ENCODE measurements at places on chromosomes 6 and 20.

GRCh38 chr6:168067081-168067759, 11.8 kb downstream of the FRMD1 start:
- no peak for DNase-seq

- DNase-seq = no peak
Observed at GRCh38 chr20:40046703-40047102, 642.3 kb downstream of the MAFB start.

- peak; percentile 76 for DNase-seq
Observed at GRCh38 chr6:75296811-75297779, 12.5 kb upstream of the TMEM30A start.

- no peak for DNase-seq
Observed at GRCh38 chr6:133887156-133887879, 1.6 kb upstream of the TCF21 start.

DNA sequence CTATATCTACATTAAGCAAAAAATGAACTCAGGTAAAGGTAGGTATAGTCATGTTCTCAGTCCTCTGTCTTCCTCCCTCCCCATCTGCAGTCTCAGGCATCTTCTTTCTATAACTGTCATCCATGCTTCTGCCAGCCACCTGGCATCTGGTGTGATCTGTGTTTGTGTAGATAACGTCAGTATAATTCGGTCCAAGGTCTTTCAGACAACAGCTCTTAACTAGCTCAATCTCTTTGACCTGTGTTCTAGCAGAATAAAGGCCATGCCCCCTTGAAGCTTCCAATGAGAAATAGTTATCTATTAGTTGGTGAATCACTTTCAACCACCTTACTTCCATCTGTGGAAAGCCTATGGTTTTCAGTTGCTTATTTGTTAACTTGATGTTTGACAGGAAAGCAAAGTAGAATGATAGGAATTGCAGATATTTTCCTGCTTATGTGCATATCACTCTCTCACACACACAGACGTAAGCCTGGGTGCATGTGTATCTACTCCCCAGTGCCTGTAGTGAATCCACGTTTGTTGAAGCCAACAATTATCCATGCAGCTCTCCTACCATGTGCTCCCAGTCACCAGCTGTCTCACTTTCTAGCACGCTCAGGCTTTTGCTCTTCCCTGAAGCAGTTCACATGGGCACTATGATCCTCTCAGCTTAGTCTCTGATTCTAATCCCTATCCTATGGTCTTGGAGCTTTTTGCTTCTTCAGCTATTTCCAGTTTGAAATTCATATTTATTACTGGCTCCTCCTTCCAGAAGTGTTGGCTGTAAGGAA, 433.7 kb upstream of the MANEA start:
- peak; percentile 66 for DNase-seq

DNA sequence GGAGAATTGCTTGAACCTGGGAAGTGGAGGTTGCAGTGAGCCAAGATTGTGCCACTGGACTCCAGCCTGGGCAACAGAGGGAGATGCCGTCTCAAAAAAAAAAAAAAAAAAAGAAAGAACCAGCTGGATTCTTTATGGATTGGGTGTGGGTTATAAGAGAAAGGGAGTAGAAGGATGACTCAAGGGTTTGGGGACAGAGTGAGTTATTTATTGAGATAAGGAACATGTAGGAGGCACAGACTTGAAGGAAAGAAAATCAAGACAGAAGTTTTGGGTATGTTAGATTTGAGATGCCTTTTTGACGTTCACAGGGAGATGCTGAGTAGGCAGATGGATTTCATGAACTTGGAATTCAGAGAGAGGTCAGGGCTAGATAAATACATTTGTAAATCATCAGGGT, 47.6 kb downstream of the KIZ start:
- no peak for DNase-seq

GRCh38 chr6:80502871-80503270, 396.4 kb downstream of the BCKDHB start:
- peak; percentile 46 for DNase-seq

DNA sequence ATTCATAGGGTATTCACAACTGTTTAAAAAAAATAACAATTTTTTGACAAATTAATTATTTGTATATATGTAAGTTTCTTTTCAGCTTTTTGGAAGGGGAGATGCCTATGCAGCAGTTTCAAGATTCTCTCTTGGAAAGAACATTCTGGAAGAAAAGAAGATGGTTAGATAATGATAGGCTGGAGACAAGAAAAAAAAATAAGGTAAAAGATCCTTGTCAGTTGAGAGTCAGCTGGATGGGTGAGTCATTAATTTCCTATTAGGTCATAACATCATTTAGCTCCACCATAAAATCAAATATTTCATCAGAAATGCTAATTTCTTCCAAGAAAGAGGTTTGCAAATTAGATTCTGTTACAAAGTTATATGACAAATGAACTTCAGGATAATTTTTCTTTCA, 880.4 kb downstream of the EPHA7 start:
- DNase-seq = no peak

- DNase-seq = peak; percentile 47
Observed at GRCh38 chr6:155248008-155249001, 15.5 kb upstream of the CLDN20 start.

- DNase-seq = no peak
Observed at GRCh38 chr6:159616456-159616855, 76.6 kb downstream of the SOD2 start.

GRCh38 chr20:63222541-63222940, 6.6 kb upstream of the YTHDF1 start:
- DNase-seq = no peak

DNA sequence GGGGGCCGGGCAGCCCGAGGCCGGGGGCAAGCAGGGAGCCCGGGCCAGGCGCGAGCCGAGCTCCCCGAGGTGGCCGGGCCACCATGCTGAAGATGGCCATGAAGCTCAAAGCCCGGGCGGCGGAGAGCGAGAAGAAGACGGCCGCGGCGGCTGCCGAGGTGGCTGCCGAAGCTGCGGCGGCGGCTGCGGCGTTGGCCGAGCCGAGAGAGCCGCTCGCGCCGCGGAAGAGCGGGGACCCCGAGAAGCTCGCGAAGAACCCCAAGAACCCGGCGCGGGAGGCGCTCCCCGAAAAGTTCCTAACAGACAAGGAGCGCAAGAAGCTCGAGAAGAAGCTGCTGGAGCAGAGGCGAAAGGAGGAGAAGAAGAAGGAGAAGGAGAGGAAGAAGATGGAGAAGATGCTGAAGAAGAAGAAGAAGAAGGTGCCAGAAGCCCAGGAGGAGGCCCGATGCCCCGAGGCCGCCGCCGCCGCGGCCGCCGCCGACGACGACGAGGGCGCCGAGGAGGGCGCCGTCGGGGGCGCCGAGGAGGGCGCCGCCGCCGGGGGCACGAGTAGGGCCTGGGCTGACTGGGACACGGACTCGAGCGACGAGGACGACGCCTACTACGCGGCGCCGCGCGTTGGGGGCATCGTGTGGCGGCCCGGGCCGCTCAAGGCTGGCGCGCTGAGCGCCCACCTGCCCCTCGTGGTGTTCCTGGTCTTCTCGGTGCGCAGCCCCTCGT, 37.4 kb downstream of the GNAS start:
- DNase-seq = no peak

DNA sequence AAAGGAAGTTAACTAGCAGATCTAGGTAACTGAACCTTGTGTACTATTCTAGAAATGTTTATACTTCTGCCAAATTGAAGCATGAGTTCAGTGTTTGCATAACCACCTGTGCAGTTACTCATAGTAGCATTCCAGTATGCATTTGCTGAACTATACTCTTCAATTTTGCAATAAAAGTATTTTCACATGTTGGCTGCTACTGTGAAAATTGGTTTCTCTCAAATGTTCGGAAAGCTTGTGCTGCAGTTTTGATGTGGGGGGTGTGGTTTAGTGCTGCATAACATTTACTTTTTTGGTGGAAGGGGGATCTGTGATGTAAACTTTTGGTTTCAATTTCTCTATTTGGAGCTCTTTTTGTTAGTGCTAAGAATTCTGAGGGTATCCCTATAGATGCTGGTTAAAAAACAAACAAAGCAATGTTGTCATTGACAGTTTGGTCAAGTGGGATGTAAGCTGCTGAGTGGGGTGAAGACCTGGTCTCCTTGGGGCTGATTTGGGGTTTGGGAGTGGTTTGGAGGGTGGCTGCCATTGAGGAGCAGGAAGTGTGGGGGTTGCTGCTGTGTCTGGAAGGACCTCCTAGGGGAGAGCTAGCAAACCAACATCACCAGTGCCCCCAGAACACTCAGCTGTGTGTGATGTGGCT, 87.8 kb downstream of the CARMIL1 start:
- DNase-seq = no peak

GRCh38 chr6:32761548-32761947, 1.8 kb downstream of the HLA-DQB2 start:
- no peak for DNase-seq

GRCh38 chr20:16057651-16058050, 515.6 kb downstream of the KIF16B start:
- DNase-seq = no peak

DNA sequence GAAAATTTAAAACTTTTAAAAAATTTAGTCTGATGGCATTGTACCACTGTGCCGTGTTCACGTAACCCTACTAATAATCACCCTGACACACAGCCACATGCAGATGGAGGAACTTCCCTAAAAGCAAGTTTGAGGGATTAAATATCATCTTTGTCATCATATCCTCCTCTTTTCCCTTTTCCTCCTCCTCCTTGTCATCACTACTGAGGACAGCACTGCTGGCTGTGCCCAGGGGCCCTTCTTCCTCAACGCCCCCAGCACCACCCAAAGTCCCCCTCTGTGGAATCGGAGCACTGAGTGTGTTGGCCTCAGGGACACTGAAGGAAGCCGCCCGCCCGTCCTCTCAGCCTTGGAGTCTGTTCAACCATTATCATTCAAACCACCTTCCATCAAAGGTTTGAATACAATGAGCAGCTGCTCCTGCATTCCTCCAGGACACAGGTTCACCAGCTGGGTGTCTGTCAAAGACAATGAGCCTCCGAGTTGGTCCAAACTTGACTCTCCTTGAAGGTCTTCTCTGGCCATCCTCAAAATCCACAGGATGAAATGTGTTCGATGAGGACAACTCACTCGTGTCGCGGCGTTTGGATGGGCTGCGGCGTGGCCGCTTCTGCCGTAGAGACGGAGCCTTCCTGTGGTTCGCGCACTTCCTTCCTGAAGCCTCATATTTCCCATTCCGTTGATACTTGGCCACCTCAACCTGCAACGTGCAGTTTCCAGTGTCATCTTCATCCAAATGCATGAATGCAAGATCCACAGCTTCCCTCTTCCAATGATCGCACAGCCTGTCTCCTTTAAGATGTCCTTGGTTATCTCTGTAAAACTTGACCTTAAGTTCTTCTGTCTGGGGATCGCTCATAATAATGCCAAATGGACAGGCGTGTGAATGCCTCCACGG, 23.3 kb downstream of the NQO2 start:
- DNase-seq = peak; percentile 61

- no peak for DNase-seq
Observed at GRCh38 chr20:50182346-50182745, 8.3 kb upstream of the CEBPB start.

DNA sequence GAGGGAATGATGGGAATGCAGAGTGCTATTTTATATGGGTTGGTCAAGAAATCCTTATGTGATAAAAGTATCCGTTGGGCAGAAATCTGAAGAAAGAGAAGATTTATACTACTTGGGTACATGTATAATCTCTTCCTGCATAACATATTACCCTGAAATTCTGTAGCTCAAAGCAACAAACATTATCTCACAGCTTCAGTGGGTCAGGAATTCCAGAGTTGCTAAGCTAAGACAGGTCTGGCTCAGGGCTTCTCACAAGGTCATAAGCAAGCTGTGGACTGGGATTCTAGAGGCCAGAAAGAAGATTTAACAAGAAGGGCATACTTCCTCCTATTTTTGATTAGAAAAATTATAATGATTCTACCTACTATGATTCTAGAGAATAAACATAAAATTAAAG, 172.5 kb upstream of the THEMIS start:
- DNase-seq = no peak

DNA sequence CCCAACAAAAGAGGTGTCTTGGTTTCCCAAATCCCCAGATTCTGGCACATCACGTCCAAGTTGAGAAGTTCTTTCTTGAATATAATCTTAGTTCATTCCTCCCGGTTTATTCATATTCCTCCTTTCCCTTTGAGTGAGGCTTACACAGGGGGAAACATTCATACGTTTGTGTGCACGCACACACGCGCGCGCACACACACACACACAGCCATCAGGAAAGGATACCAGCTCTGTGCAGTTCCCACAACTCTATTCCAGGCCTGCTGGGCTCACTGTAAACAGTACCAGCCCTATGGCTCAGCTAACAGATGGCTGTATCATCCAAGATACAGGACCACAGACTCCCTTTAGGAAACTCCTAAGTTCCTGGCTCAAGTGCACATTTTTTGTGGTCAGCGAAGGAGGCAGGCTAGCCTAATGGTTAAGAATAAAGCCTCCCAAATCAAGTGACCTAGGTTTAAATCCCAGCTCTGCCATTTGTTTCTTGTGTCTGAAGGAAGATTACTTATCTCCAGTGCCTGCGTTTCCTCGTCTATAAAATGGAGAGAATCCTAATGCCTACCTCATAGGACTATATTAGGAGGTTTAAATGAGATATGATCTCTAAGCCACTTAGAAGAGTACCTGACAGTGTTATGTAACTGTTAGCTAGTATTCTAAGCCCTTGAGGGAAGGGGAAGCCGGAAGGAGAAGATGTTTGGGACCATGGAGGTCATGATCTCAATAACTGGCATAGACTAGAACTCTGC, 3.7 kb upstream of the TAF8 start:
- DNase-seq = peak; percentile 23

GRCh38 chr6:18276610-18277236, 12.4 kb upstream of the DEK start:
- DNase-seq = no peak

DNA sequence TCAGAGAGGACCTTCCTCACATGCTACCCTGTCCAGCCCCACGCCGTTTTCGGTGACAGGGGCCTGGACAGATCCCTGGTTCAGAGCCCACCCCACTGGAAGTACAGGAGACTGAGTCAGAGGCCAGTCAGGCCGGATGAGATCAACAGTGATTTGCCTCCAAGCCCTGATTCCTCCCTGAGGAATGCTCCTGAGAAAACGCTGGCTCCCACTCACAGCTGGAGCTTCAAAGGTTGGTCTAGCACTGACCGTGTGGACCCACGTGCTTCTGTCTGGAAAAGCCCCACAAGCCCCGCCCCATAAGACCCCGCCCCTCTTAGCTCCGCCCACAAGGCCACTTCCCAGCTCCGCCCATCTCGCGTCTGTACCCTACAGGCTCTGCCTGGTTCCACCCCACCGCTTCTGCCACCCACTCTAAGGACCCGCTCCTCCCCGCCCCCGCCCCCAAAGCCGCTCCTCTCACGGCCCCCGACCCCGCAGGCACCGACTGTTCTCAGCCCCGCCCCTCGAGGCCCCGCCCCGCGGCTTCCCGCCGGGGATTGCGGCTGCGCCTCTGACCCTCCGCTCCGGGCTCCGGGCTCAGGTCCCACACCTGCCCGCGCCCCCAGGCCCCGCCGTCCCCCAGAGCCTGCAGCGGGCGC, 64.9 kb upstream of the BHLHE23 start:
- peak; percentile 78 for DNase-seq

- no peak for DNase-seq
Observed at GRCh38 chr20:43909720-43910119, 4.9 kb upstream of the TOX2 start.

- DNase-seq = peak; percentile 73
Observed at GRCh38 chr6:7541175-7542064, at the start of gene DSP. TSS of gene DSP (plus strand) at chr6:7541671. CDS start at chr6:7541916, 245 bp downstream.
